ENCODE measurements at places on chromosomes 11 and 22.
A peak's percentile ranks its signal among the peaks of the same experiment; 100 is the strongest.

DNA sequence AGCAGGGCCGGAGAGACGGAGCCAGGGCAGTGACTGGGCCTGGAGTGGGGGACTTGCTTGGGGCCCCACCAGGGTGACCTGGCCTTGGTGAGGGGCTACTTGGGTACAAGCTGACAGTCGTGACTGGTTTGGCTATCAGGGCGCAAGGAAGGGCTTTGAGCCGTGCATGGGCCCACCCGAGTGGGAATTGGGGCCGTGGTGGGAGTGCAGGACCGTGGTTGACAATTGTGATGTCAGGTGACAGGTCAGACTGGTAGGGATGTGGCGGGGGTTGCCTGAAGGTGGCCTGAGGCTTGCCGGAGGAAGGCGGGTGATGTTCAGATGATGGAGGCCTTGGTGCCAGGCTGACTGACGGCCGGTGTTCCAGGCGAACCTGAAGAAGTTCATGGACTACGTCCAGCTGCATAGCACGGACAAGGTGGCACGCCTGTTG is 5.6 kb downstream of the SHANK3 start:
- peak; percentile 83 for DNase-seq

GRCh38 chr11:15551901-15552851 is 437.5 kb downstream of the INSC start:
- DNase-seq, result no peak

GRCh38 chr11:78203184-78203583 is 14.5 kb downstream of the USP35 start:
- no peak for DNase-seq

GRCh38 chr22:47169801-47170140 is 407.3 kb downstream of the TBC1D22A start:
- DNase-seq, result no peak

GRCh38 chr22:23072911-23073491 is 2.7 kb downstream of the GNAZ start:
- no peak for DNase-seq

DNA sequence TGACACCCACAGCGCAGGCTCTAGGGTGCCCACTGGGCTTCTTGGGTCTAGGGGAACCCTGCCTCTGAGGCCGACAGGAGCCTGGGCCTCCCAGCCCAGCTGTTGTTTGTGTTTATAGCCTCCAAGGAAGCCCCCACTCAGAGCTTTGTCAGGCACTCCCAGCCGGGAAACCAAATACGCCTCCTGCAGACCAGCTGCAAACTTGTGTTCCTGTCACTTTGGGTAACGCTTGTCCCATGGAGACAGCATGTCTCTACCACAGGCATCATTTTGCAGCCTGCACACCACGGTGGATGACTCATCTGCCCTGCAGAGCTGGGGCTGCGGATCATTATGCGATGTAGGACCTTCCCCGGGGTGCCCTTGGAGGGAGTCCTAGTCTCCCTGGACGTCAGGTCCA is 40.6 kb upstream of the CRYBB3 start:
- no peak for DNase-seq
